ENCODE measurements at places on chromosomes 6 and 20.
A peak's percentile ranks its signal among the peaks of the same experiment; 100 is the strongest.

GRCh38 chr6:107399935-107400334, 59.4 kb downstream of the PDSS2 start:
- no peak for DNase-seq

- DNase-seq, result no peak
These were observed 11.6 kb downstream of the SPACA1 start for GRCh38 chr6:88059191-88059590.

GRCh38 chr6:137640086-137640485, 145.9 kb upstream of the OLIG3 start:
- DNase-seq, result no peak

GRCh38 chr20:48738094-48738398, 89.8 kb downstream of the PREX1 start:
- no peak for DNase-seq

GRCh38 chr20:38926934-38927616, 858 bp downstream of the FAM83D start:
- no peak for DNase-seq

DNA sequence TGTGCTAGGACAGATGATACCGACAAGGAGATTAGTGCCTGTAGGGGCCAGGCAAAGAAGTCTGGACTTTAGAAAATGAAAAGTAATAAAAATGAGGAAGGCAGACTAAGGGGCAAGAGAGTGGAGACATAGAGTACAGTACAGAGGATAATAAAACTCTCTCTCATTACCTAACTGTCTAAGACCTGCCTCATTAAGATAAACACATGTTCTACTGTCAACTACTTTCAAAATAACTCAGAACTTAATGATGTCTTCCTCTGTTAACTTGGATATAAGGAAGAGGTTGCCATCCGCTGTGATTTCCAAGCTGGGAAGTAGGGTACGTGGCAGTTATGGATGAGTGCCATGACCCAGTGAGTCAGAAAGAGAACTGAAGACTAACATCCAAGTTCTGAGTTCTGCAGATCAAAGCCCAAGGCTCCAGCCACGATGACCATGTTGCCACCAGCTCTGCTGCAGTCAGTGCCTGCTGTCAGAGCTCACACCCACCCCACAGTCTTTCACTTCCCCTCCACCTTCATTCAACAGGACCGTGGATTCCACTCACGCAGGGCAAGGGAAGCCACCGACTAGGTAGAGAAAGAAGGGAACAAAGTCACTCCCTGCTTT, 81.8 kb downstream of the KIF16B start:
- DNase-seq, result no peak

DNA sequence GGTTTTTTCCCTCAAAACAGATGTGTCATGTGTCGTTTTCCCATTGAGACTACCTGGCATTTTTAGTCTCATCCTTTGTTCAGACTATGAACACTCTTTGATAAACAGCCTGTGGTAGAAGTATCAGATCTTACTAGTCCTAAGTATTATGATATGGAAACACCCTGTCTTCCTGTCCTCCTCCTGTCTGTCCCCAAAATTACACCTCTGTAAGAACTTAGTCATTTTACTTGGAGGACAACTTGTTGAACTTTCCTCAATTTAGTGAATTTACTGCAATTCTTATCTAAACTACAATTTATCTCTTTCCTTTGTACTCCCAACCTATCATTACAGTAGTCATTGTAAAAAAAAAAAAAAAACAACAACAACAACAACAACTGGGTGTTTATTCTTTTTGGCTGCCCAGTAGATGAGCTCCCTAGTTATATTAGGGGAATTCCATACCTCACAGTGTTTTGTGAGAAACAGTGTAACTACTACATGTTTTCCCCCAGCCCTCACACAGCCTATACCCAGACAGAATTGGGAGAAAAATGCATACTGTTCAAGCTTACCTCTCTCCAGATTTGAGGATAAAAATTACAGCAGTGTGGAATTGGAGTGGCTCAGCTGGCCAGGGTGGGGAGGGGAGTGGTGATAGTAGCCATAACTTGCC, 18.5 kb upstream of the ERVFRD-1 start:
- DNase-seq, result no peak

GRCh38 chr20:9581509-9581908, 67.1 kb downstream of the LAMP5 start:
- no peak for DNase-seq

DNA sequence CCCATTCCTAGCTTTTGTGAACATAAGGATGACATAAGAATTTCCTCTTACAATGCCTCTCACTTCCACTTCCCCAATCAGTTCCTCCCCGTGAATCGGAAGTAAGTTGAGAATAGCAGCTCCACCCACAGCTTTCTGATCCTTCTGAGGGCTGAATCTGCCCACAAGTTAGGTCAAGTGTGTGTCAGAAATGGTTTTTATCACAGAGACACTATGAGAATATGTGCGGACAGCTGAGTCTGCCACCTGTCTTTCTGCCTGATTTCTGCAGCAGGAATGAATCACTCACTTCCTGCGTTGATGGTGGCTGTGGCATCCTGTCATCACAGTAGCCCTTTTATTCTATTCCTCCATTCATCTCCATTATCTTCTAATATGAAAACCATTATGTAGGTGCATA, 70.2 kb downstream of the RIN2 start:
- peak; percentile 30 for DNase-seq

Data from CD4-positive, alpha-beta T cell treated with Interleukin-17A for 1 hour (primary cell).